ENCODE measurements at places on chromosomes 5 and 9.

DNA sequence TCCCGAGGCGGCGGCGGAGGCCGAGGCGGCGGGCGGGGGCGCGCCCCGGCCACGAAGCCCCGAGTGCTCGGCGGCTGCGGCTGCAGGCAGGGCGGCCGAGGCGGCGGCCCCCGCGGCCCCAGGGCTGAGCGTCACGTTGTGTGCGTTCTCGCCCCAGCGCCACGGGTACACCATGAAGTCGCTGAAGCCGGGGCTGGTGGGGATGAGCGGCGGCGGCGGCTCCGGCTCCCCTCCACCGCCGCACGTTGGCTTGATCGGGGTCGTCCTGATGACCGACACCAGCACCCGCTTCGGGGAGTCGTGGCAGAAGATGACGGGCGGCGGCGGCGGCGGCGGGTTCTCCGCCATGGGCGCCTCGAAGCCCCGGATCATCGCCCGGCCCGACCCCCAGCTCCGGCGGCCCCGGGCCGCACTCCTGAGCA, 498 bp downstream of the ZNF367 start:
- DNase-seq = no peak

- no peak for DNase-seq
Measured at GRCh38 chr5:83099001-83099400, 21.7 kb downstream of the XRCC4 start.

GRCh38 chr9:93427655-93428379, 23.7 kb upstream of the FAM120A start:
- no peak for DNase-seq

- no peak for DNase-seq
Measured at GRCh38 chr5:170418736-170419135, 29.6 kb upstream of the KCNMB1 start.

DNA sequence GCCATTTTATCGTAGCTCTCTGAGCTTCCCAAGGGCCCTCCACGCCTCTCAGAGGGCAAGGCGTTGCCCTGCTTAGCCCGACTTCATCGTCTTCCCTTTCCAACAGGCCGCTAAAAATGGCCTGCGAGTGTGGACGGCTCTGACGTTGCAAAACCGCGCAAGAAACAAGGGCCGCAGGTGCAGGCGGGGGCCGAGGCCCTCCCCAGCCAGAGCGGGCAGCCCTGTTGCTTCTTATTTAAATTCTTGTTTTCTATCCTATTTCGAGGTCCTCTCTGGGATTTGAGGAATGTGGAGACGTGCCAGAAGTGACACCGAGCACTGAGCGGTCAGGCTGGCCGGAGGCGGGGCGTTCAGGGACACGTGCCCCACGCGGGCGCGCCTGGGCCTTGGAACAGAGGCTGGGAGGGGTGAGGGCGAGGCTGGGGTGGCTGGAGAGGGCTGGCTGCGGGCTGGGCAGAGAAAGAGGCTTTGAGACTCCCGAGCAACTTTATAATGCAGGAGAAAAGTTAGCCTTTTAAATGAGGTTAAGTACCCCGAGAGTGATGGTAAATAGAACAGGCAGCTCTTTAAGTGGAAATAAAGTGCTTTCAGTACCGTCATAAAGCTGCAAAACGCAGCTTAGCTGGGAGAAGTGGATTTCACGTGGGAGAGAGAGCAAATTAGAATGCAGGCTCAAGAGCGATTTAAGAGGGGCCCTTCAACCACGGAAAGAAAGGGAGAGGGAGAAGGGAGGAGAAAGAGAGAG, 243.6 kb downstream of the AUH start:
- peak; percentile 15 for DNase-seq

DNA sequence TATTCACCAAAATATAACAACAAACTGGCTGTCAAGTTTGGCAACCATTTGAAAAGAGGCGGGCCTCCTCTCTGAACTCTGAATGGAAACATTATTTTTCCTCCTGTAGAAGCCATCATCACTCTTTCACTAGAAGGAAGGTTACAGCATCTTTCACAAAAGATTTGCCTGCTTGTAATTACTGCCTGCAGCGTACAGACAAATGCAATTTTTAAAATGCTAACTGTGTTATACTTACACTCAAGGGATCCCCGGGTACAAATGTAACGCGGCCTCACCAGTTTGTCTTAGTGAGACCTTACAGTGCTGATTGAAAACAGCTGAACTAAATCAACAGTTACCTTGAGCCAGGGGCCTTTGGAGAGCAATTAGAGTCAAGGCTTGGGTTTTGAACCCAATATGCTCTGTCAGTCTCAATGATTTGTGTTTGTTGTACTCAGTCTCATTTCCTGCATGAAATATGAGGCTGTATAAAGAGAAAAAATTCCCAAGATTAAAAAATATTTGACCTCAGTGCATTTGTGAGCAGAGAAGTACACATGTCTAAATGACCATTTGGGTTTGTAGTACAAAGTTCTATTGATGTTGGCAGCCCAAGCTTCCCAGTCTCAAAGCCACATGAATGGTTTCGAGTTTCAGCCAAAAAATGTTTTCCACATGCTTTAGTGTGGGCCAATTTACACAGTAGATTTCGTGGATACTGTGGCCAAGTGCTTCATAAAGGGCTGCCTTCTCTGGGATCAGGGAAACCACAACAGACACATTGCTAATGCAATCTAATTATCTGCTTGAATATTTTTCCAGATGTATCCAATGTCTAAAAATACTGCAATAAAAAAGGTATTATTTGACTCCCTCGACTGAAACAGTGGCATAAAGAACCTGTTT, 500.0 kb downstream of the SPATA31D1 start:
- no peak for DNase-seq

GRCh38 chr5:68318955-68319705, 103.6 kb downstream of the PIK3R1 start:
- no peak for DNase-seq

DNA sequence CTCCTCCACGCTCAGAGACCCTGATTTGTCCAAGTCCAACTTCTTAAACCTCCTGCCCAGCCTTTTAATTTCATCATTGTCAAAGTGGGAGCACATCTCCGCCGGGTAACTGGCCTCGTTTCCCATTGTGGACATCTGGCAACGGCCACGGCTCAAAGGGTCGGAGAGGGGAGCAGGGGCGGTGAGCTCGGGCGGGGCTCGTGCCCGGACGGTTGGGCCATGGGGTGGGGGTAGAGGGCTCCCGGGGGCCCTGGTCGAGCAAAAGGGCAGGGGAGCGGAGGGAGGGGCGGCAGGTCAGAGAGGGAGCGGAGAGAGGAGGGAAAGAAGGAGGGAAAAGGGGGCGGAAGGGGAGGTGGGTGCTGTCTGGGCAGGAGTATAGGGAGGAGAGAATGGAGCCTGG, at the start of gene PPP3R2:
Gene PPP3R2 (minus strand): TSS at position 174 of the 400 bp plus-strand sequence. CDS start 48 bp downstream, at position 126.
- no peak for DNase-seq

DNA sequence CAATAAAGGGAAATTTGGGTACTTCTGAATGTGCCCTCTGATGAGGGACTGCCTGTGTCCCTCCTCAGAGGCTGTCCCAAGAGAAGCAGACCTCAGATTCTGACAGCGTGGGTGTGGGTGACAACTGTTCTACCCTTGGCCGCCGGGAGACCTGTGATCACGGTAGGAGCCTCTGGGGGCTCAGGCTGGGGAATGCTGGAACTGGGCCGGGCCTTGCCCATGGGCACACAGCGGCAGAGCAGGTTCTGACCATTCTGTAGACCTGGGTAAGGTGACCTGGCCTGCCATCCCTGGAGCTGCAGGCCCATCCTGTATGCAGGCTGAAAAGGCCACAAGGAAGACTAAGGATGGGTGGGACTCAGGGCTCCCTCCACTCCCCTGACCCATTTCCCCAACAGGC, 29.5 kb upstream of the GRPEL2 start:
- no peak for DNase-seq

GRCh38 chr5:56257010-56257409, 23.9 kb upstream of the ANKRD55 start:
- DNase-seq = no peak

GRCh38 chr9:86947146-86948073, at the start of gene GAS1:
Gene GAS1, minus strand, starts transcription at chr9:86947506. Its CDS starts 727 bp downstream, at chr9:86946779.
- DNase-seq = peak; percentile 66

GRCh38 chr5:88688984-88689667, 193.9 kb downstream of the MEF2C start:
- no peak for DNase-seq

- DNase-seq = no peak
Measured at GRCh38 chr9:34086864-34087263, 38.2 kb upstream of the UBAP2 start.

GRCh38 chr9:102479191-102479590, 515.9 kb upstream of the CYLC2 start:
- no peak for DNase-seq

DNA sequence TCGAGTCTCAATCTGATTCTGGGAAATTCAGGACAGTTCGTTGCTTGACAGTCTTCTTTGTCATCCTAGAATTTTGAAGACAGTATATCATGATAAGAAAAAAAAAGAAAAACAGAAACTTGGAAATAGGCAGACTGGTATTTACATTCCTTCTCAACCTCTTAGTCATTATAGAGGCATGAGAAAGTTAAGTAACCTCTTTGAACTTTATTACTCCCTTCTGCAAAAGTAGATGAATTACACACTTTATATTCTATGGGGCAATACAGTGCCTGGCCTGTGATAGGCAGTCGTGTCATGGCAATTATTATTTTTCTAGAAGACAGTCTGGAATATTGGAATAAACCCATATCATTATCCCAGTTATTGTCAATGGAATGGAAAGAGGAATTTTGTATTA, 828.9 kb downstream of the TLR4 start:
- no peak for DNase-seq

GRCh38 chr5:129739773-129740172, 8.1 kb upstream of the MINAR2 start:
- no peak for DNase-seq

DNA sequence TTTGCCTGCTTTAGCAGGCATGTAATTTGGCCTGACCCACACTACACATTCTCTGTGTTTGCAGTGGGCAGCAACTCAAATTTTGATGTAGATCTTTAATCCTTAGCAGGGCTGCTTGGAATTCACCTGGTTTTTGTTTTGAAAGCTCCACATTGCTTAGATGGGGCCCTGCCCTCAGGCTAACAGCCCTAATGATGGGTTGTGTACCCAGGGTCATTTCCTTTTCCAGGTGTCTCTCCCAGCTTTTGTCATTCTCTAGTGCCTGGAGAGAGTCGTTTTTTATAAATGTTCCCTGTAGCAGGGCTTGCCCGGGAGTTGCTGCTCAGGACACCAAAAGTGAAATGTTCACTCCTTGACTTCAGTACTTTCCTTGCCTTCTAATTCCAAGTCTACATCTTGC, 126.3 kb downstream of the TRIO start:
- DNase-seq = no peak

GRCh38 chr5:135467051-135467625, 15.0 kb upstream of the TIFAB start:
- no peak for DNase-seq

DNA sequence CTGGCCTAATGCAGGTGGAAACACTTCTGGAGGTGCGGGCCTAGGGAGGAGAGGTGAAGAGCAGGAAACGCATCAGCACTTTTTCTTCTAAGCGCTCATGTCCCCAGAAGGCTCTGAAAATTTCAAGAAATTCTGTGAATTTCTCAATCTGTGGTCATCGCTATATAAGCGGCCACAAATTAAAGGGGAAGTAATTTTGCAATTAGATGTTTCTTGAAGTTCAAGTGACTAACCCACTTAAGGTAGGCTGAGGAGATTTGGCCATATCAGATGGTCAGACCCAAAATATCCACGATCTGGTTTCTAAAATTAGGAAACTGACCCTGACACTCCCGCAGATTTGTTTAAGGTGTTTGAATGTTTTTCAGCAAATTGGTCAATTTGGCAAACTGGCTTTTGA, 16.6 kb upstream of the HMGCR start:
- DNase-seq = no peak
